Cardiac fibroblast (primary cell): ENCODE measurements at places on chromosomes 16 and 17.

DNA sequence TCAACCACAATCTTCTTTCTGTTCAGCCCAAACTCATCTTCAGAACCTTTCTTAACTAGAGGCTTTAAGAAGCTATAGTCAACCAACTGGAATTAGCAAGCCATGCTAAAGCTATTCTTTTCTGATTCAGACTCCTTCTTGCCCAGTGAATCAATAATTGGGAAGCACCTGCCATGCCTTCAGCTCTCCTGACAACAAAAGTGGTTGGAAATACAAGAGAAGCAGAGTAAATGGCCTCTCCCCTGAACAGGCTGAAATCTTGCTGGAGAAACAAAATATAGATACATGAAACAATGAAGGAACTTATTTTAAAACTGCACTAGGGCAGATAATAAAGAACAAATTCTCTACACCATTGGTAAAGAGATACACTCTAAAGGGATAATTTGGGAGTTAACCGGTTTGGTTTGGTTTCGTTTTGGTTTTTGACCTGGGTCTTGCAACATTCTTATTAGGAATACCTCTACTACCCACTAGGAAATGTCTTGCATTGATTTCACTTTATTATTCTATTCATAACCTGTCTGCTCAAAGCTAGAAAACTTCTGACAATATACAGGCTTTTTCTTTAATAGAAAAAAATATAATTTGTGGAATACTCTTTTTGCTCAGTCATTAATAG is 173.6 kb upstream of the DYNLRB2 start:
- no peak for DNase-seq

GRCh38 chr16:58516768-58517107 is 1.4 kb downstream of the SETD6 start:
- no peak for DNase-seq

GRCh38 chr16:67237396-67238277 is 9.6 kb downstream of the FHOD1 start:
- DNase-seq: no peak

DNA sequence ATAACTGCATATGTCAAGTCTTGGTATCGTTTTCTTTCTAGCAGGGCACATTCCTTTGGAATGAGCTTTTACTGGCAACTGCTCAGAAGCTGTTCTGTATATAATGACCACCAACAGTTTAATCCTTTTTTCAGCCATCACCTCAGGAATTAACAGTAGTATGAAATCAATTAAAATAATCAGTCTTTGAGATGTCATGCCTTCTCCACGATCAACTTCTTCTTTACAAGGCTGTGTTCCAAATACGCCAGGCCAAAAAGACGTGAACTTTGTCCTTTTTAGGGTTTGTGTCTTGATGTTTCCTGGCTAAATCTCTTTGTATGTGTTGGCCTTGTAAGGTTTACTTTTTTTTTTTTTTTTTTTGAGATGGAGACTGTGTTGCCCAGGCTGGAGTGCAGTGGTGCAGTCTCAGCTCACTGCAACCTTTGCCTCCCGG is 54.9 kb downstream of the ABCC1 start:
- peak; percentile 78 for DNase-seq

DNA sequence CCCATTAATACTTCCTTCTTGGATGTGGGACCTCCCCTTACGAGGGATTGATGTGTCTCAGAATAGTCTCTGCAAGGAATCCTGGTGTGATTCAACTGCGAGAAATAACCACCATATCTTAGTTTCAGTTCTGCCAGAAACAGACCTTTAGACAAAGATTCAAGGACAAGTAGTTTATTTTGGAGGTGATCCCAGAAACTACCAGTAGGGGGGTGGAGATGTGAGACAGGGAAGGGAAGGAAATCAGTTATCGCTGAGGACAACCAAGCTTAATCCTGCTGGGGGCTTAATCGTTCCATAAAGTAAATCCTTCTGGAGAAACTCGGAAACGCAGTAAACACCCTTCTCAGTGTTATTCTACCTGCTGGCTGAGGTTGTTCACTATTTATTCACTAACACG is 5.0 kb upstream of the SDR42E1 start:
- DNase-seq: peak; percentile 57

GRCh38 chr17:13973960-13974651 is 95.2 kb upstream of the COX10 start:
- DNase-seq: no peak

- no peak for DNase-seq
Measured at GRCh38 chr17:34099859-34100515, 155.1 kb upstream of the CCL2 start.

- no peak for DNase-seq
Measured at GRCh38 chr17:32256701-32257019, 9.0 kb upstream of the RHBDL3 start.

DNA sequence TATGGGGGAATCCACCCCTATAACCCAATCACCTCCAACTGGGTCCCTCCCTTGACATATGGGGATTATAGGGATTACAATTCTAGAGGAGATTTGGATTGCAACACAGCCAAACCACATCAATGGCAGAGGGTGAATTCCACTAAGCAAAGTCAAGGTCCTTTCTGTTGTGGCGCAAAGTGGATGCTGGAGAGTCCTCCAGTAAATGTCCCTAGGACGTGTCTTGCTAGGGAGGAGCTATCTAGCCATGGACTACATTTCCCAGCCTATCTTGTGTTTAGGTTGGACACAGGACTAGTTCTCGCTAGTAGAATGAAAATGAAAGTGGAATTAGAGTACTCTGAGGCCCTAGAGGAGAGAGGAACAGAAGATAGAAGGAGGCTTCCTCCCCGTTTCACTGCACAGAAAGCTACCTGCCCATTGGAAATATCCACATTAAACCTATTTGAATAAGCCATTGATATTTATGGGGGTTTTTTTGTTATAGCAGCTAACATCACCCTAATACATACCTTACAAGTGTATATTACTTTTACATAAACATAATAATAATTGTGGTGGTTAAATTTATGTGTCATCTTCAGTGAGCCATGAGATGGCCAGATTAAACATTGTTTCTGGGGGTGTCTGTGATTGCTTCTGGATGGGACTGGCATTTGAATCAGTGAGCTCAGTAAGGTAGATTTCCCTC is 56.7 kb upstream of the ERCC4 start:
- DNase-seq: no peak

DNA sequence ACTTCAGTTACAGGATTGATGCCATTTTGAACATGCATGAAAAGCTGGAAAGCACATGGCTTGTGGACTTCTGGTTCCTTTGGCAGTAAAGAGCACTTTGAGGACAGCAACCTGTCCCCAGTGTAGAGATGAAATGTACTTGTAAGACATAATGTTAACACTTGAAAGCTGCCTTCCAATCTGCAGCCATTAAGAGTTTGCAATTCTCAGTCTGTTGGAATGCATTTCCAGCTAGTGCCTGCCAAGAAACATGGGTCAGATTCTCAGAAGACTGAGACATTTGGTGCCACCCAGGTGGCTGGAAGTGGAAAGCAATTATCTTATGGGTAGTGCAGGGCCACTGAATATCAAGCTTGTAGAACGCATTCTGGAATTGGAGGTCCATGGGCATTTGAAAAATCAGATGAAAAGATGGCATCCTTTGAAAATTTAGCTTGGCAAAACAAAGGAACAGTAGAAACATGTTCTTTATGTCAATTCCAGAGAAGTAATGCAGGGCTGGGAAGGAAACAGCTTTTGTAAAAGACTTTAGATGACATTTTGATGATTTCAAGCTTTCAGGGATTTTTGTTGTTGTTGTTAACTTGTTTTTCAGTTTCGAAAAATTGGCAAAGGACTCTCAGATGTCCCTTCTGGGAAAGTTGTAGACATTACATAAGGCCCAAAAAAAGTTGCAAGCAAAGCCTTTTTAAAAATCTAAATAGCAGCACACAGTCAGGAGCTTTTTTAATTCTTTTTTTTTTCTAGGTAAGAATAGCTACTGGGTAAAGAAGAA is 147.0 kb downstream of the ABCA8 start:
- DNase-seq: peak; percentile 17

DNA sequence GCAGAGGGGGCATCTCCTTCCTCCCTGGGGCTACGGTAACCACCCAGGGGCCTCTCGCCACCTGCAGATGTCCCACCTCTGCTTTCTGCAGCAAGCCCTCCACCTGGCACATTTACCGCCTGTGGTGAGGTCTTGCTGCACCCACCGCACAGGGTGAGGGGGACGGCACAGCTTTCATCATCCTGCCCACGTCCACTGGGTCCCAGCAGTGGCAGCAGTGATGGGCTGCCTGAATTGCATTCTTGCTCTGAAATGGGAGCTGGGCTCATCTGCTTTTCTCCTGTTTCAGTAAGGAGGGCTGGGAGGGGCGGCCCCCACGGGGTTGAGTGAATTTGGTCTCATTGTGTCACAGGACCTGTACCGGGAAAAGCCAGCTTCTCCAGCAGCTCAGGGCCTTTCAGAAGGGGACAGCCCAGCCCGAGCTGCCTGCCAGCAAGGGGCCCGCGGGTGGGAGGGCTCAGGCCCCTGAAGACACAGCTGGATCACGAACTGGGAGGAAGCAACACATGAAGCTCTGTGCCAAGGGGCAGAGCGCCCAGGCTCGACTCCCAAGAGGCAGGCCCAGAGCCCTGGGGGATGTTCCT is 12.7 kb downstream of the DNAAF8 start:
- peak; percentile 57 for DNase-seq

GRCh38 chr16:29802416-29802935 is 3.9 kb upstream of the MAZ start:
- no peak for DNase-seq

DNA sequence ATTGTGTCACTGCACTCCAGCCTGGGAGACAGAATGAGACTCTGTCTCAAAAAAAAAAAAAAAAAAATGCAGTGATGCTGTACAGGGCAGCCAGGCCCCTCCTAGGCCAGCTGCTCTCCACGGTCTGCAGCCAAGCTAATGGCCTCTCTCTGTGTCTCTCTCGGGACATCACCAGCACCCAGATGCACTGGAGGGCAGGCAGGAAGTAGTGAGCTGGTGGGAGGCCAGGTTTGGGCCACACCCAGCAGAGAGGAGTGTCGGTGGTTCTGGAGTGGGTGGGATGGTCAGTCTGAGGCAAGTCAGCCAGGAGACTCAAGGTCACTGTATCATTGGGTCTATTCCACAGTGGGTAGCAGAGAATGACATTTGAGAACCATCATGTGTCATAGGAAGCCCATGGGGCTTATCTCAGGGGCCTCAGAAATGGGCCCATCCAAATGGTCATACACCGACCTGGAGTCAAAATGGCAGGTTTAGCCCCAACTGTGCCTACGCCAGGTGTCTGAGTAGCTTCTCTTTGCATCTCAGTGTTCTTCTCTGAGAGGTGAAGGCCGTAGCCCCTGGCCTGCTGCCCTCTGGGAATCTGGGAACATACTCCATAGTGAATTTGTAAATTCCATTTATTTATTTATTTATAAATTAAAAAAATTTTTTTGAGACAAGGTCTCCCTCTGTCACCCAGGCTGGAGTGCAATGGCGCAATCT is 22.7 kb downstream of the WNT9B start:
- DNase-seq: no peak

DNA sequence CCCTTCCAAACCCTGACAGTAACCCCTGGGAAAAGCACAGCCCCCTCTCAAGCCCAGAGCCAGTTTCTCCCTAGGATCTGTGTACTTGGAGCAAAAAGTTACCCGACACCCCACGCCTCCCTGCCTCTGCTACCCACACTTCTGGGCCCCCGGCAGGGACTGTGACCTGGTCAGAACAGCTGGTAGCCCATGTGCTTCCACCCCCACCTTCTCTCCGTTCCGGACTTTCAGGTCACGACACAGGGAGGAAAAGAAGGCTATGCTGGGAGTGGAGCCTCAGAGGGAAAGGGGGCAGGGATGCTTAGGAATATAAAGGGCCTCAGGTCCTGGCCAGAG is 6.4 kb downstream of the PPY start:
- DNase-seq: no peak

DNA sequence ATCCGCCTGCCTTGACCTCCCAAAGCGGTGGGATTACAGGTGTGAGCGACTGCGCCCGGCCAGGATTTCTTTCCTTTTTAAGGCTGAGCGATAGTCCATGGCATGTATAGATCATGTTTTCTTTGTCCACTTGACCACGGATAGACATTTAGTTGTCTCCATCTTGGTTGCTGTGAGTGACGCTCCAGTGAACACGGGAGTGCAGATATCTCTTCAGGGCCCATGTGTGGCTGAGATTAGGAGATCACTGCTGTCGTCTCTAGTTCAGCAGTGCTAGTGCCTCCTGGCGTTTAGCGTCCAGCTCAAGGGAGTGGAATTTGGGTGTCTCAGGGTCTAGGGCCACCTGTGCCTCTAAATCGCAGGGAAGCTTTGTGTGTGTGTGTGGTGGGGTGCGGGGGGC is 41.5 kb downstream of the ABCC1 start:
- DNase-seq: no peak

DNA sequence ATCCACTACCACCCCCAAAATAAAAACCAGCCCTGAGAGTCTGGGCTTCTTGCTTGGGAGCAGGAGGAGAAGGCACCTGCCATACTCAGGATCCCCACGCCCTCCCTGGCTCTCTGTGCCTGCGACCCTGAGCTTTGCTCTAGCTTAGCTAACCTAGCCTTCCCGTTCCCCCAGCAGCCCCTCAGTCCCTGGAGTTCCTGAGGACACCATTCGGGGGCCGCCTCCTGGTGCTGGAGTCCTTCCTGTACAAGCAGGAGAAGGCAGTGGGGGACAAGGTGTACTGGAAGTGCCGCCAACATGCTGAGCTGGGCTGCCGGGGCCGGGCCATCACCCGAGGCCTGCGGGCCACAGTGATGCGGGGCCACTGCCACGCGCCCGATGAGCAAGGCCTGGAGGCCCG is 18.5 kb downstream of the FLYWCH1 start:
- DNase-seq: no peak

GRCh38 chr16:72277749-72278148 is 105.8 kb upstream of the PMFBP1 start:
- no peak for DNase-seq

GRCh38 chr17:51439395-51440229 is 179.3 kb downstream of the UTP18 start:
- DNase-seq: peak; percentile 60
